ENCODE measurements at places on chromosomes 2 and 18.

- no peak for DNase-seq
Measured at GRCh38 chr18:47373465-47373864, 122.0 kb upstream of the SKOR2 start.

GRCh38 chr2:200028998-200029397 lies 73.6 kb downstream of the MAIP1 start:
- DNase-seq, result no peak

DNA sequence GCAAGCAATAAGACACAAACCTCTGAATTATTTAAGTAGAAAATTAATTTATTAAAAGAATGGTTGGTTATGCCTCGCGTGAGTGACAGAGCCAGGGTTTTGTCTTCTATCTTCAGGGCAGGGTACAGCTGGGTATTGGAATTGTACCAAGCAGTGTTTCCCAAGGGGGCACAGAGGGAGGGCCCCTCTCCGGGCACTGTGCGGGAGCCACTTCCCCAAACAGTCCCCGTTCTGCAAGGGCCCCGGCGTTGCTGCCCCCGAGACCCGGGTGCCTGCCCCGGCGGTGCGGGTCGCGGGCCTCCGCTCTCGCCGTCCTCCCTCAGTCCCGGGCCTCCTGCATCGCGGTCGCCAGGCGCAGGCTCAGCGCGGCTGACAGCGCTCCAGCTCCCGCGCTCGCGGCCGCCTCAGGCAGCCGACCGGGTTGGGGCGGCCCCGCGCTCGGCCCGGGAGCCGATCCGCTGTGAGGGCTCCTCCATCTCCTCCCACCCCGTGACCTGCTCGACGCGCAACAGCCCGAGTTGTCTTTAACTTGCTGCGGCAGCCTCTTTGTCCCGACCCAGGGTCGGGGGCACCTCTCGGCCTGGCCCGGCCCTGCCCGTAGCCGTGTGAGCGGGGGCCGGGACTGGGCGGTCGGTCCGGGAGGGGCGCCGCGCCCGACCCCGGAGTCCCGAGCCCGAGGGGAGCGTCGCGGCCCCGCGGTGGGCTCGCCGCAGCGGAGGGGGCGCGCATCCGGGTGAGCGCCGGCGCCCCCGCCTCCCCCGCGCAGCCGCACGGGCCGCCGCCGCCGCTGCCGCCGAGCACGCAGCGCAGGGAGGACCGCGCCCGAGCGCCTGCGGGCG lies 620 bp upstream of the GALNT1 start:
- peak; percentile 52 for DNase-seq

- no peak for DNase-seq
Measured at GRCh38 chr2:68771211-68771751, 36.7 kb downstream of the ARHGAP25 start.

GRCh38 chr2:29123617-29124349 lies 8.6 kb downstream of the CLIP4 start:
- DNase-seq, result no peak

GRCh38 chr2:102238039-102238756 lies 51.4 kb downstream of the IL1RL2 start:
- DNase-seq, result no peak

DNA sequence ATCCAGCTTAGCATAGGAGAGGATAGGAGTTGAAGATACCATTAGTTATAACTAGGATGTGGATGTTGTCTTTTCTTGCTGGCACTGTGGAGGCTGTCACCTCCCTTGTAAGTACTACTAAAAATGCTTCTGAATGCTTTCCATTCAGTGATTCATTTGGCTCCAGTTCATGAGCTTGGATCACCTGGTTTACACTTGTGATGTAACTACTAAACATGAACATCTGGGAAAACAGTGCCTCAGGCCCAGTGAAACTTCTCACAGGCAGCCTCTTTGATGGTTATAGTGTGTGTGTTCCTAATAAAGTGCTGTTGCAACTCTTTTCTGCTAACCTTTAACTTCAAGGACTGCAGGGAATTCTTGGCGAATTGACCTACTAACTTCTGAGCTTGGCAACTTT lies 13.0 kb upstream of the SLC9A2 start:
- peak; percentile 44 for DNase-seq

- peak; percentile 13 for DNase-seq
Measured at GRCh38 chr2:207624185-207625013, 795 bp downstream of the METTL21A start.

DNA sequence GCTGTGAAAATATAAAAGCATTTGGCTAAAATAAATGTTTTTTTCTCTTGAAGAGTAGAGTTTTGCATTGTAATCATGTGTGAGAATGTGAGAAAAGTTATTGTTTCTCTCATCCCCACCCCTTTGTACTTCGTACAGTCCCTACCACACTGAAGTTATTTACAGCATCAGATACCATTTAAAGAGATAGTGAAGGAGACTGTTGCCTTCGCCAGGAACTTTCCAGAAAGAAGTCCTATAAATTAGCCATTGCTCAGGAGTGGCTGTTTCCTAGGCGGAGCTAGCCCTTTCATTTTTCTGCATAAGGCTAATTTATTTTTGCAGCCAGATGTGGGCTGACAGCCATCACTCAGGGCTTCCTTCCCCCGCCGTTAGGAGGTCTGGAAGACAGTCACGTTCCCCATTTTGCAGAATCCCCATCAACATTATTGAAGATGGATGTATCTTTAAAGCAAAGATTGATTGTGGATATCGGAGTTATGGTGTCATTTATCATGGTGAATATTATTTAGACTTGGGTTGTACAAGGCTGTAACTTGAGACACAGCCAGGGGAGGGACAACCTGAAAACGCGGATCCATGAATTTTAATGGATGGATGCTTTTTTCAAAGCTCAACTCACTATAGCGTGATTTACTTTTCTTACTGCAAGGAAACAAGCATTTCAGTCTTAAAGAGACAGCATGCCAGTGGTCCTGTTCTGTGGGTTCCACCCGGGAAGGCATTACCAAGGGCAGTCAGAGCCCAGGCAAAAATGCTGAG lies 17.1 kb downstream of the TSHZ1 start:
- DNase-seq, result no peak

- DNase-seq, result no peak
Measured at GRCh38 chr18:37285825-37286224, 279.8 kb downstream of the CELF4 start.

DNA sequence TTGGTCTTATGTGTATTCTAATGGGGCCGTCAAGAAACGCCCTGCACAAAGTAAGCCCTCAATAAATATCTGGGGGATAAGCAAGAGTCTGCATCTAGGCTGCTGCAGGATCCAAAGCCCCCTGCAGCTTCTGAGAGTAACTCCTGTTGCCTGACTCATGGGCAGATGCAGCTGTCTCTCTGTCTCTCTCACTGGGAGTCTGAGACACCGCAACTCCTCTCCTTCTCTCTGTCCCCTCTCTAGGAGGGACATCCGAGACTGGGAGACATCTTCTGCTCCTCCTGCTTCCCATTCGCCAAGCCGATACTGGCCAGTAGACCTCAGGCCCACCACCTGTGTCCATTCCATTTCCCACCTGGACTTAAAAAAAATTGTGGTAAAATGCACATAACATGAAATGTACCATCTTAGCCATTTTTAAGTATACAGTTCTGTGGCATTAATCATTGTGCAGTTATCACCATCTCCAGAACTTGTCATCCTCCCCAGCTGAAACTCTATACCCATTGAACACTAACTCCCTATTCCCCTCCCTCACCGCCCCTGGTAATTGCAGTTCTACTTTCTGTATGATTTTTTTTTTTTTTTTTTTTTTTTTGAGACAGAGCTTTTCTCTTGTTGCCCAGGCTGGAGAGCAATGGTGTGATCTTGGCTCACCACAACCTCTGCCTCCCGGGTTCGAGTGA lies 20.1 kb downstream of the DYSF start:
- no peak for DNase-seq

DNA sequence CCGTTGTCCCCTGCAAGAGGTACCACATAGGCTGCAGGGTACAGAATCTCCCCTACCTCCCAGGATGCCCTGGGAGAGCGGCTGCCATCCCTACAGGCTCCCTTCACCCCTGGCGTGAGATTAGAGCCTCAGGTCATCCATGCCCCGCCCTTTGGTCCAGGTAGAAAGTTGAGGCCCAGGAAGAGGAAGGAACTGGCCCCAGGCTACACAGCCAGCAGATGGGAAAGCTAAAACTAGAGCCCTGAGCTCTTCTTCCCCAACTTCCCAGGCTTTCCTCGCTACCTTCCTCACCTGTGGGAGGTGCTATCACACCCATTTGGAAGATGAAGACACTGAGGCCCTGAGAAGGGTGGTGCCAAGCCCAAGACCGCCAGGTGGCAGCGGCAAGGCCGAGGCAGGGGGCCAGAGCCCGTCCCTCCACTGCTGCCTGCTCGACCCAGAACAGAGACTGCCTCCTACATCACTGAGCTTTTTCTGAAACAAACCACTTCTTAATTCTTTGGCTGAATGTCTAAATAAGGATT lies 25.8 kb downstream of the CIB4 start:
- no peak for DNase-seq

DNA sequence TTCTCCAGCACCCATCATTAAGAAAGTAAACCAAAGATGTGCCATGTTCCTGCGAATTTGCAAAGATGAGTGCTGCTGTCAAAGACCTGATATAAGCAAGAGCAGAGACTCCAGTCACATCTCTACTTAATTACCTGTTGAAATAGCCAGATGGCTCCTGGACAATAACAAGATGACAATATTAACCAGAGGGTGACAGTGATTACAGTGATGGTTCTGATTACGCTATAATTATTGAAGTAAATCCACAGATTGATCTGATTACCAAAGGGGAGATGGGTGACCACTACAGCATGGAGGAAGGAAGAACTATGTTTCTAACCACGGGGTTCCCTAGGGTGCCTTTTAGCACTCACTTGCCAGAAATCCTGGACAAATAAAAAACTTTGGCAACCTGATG lies 36.5 kb upstream of the AFF3 start:
- no peak for DNase-seq

DNA sequence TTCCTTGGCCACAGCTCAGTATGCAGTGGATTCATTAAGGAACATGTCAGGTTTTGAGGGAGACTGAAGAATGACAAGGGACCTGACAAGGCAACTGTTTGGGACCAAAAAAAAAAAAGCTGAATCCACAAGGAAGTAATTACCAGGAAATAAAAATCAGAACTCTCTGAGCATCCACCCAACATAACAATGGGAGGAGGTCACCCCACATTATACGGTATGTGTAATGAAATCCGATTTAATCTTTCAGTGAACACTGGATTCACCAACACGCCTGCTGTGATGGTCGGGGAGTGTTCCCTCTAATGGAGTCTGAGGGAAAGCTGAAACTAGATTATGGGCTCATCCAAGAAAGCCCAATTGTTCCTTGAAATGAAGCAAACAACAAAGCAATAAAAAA lies 329.3 kb downstream of the ETAA1 start:
- no peak for DNase-seq

- no peak for DNase-seq
Measured at GRCh38 chr2:239298116-239298804, 102.6 kb downstream of the HDAC4 start.

GRCh38 chr2:19911808-19912509 lies 10.2 kb upstream of the TTC32 start:
- peak; percentile 55 for DNase-seq

GRCh38 chr2:213861638-213862037 lies 549.2 kb upstream of the VWC2L start:
- no peak for DNase-seq

DNA sequence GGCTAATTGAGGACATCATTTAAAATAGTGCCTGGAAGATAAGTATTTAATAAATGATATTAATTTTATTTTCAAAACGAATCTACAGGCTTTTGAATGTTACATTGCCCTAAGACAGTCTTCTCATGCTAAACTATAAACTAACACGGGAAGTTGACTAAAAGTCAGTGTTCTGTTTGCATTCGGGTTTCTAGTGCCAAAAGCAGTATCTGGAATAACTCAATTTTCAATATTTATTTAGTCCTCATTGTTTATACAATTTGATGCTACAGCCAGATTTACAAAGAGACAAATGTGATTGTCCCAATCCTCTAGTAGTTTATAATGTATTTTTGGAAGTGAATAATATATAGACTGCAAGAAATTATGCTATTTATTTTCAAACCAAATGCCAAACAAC lies 429.2 kb downstream of the LRP1B start:
- DNase-seq, result no peak

DNA sequence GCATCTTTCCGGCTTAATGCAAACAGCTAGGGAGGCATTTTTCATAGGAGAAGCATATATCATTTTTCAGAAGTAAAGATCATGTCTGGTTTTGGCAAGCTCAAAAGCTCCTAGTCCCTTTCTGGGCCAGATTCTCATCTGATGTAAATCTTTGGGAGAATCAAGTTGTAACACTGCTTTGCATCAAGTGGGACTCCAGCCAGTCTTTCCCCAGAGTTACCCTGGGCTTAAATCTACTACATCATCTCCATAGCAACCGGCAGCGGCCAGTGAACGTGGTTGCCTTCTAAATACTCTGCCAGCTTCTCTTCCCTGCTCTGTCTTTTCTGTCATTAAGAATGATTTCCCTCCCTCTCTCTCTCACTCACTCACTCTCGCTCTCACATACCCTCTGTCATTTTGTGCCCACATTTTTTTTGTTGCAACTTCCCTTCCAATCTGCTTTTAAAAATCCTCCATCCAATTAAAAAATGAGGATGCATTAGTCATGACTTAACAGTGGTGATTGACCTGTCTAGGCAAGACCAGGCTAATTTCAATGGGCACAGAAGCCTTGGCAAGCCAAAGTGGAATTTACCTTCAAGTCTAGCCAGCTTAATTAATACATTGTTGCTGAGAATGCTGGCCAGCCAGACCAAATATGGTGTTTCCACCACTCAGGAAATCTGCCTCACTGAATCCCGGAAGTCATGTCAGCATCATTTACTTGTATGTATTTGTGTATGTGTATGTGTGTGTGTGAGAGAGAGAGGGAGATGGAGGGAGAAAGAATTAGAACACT lies 93.0 kb downstream of the NRP2 start:
- DNase-seq, result no peak

- DNase-seq, result no peak
Measured at GRCh38 chr2:60292242-60292641, 261.2 kb downstream of the BCL11A start.

DNA sequence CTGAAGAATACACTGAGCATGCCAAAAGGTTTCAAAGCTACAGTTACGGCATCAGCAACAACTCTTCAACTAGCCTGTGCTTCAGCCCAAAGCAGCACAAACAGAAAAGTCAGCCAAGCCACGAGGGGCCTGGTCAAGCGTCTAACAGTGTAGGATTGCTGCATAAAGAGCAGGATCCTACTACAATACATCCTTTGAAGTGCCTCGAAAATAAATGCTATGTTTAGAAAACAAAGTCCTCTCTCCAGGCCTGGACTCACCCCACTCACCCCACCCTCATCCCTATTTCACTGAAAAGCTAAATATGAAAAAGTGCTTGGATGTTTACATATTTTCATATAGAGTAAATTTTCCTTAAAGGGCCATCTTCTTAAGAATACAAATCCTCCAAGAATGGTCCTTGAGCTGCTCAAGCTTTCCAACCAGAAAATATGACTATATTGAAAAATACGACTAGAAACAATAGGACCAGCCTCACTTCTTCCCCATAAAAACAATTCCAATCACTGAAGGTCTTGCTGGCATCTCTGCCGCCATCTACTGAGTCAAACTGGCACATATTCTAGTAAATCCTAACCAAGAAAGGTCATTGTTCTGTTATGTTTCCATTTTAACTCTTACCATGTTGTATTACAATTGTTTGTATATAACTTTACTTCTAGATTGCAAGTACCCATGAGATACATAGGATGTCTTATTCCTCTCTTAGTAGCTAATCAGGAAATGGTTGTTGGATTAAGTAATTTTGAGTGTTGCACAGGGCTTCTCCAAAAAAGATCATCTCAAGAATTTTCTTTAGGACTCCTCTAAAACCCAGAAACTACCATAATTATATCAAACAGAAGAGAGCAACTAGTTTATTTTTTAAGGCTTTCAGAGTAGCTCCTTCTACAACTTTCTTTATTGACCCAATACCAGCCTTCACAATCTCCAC lies 63.6 kb downstream of the CLHC1 start:
- no peak for DNase-seq
